Karpas-422 (cell line): ENCODE measurements at places on chromosomes 5 and 9.
A peak's percentile ranks its signal among the peaks of the same experiment; 100 is the strongest.

- DNase-seq: no peak
Observed at GRCh38 chr5:160466889-160467554, 45.4 kb downstream of the PTTG1 start.

GRCh38 chr5:38413696-38414095 is 142.8 kb downstream of the LIFR start:
- DNase-seq: no peak

DNA sequence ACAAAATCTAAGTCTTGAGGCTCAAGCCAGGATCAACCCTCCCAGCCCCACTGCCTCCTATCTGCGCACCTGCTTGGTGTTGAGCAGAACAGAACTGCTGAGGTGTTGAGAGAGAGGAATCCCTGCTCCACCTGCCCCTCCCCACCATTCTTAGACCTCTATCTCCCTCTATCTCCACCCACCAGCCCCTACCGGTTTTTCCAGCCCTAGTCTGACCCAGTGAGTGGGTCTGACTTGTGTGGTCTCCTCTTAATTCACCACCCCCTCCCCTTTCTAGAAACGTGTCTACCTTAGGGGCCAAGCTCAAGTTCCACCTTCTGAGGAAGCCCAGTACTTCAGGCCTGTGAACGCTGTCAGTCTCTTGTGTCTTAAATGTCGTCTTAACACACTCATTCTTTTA is 93.7 kb downstream of the ARHGAP26 start:
- DNase-seq: no peak

- DNase-seq: peak; percentile 91
Observed at GRCh38 chr5:179820483-179821297, at the start of gene SQSTM1. Gene SQSTM1, plus strand, starts transcription at chr5:179820905. Its CDS starts 32 bp downstream, at chr5:179820937.

- no peak for DNase-seq
Observed at GRCh38 chr9:19193029-19193324, 37.5 kb upstream of the DENND4C start.

GRCh38 chr9:89664010-89664409 is 59.2 kb downstream of the GADD45G start:
- DNase-seq: no peak

- no peak for DNase-seq
Observed at GRCh38 chr5:55231029-55231918, 2.1 kb downstream of the CCNO start.

DNA sequence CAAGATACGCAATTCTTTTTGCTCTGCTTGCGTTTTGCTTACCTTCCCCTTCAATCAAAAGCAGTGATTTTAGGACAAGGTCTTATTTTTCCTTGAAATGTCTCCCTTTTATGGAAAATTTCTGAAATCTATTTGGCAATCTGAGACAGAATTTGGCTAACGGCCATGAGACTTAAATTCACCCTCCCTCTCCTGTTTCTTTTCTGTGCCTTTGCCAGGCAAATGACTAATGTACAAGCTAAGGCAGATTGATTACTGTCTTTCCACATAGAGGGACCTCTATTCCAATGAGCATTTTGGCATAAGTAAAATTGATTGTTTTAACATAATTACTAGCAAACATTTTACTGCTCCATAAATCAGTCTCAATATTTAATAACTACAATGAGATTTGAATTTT is 31.7 kb downstream of the FAM81B start:
- no peak for DNase-seq

- DNase-seq: no peak
Observed at GRCh38 chr9:101569741-101570501, 24.8 kb downstream of the PPP3R2 start.

GRCh38 chr9:73684601-73685000 is 532.9 kb downstream of the ANXA1 start:
- no peak for DNase-seq

DNA sequence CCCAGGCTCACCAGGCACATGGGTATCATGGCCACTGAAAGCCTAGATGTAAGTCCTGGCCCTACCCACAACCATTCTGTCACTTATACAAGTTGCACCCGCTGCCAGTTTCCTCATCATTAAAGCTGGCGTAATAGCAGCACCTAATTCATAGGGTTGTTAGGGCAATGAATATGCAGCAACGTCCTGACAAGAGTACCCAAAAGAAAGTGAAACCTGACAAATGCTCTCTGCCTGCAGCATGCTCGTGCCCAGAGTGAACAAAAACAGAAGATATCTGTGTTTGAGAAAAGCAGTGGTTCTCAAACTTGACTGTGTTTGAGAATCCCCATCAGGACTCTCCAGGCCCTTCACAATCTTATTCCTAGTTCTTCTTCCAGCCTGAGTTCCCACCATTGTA is 632.4 kb downstream of the SEMA5A start:
- no peak for DNase-seq

- no peak for DNase-seq
Observed at GRCh38 chr9:27278374-27278773, 18.6 kb downstream of the EQTN start.

GRCh38 chr5:109900911-109901627 is 211.3 kb downstream of the MAN2A1 start:
- no peak for DNase-seq

- no peak for DNase-seq
Observed at GRCh38 chr9:7333719-7334118, 465.9 kb downstream of the DMAC1 start.

DNA sequence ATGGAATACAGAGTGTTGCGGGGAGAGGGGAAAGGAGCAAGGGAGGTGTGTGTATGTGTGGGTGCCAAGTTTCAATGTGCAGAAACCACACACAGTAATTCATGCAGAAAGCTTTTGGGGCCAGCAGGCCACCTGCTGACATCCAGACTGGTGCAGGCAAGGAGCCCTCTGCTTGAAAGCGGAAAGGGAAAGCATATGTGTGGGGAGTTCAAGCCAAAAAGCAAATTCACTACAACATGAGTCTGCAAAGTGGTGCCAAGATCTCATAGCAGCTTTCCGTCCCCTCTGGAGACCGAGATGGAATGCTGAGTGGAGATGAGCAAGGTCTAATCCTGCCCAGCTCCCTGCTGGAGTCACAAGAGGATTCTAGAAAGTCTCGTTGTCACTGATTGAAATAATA is 159.7 kb upstream of the VLDLR start:
- DNase-seq: peak; percentile 64

- no peak for DNase-seq
Observed at GRCh38 chr5:98975223-98975622, 46.4 kb upstream of the CHD1 start.

- no peak for DNase-seq
Observed at GRCh38 chr5:113167985-113168384, 191.4 kb downstream of the DCP2 start.

GRCh38 chr5:133910571-133910970 is 57.9 kb downstream of the C5orf15 start:
- no peak for DNase-seq

GRCh38 chr5:126808521-126808988 is 31.6 kb downstream of the LMNB1 start:
- DNase-seq: peak; percentile 76

DNA sequence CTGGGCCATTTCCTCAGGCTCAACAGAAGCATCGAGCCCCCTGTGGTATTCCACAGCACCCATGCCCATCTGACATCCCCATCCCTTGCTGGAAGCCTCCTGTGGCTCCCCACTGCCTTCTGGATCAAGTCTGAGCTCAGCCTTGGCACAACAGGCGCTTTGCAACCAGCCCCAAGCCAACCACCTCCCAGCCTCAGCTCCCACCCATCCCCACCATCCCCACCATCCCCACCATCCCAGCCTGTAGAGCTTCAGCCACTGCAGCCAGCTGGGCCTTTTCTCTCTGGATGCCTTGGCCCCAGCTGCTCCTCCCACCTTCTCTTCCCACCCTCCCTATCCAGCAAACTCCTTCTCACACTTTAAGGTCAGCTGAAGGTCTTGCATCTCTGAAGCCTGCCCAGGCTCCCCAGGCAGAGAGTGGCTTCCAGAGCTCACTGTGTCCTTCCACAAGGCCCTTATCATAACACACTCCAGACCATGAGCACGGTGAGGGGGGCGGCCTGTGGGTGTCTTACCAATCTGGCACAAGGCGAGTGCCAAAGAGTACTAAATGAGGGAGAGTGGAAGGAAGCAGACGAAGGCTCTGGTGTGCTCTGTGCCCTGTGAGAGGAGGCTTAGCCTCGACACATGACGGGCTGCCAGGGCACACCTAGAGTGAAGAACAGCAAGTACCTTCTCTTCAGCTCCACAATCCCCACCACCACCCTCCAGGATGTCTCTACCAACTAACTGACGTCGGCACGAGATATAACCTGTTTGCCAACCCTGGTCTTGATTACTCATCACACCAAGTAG is 6.5 kb downstream of the HIGD2A start:
- no peak for DNase-seq

DNA sequence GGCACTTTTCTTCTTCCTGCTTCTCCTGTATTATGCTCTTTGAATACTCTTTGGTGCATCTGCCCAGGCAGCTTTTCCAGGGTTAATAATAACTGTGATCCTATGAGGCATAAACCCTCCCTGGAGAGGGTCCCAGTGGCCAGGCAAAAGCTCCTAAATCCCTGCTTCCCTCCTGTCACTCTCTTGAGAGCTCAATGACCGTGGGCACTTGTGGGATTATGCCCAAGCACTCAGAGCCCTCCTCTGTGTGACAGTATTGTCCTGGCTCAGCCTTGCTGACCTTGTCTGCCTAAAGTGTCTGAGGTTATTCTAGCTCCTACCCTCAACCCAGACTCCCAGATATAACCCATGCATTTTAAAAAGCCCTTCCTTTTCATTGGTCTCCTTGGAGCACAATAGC is 51.9 kb downstream of the GALNT10 start:
- DNase-seq: no peak

- no peak for DNase-seq
Observed at GRCh38 chr9:71636143-71636839, 132.0 kb downstream of the CEMIP2 start.

GRCh38 chr9:115808108-115808507 is 345.5 kb upstream of the PAPPA start:
- no peak for DNase-seq

GRCh38 chr5:112548246-112548881 is 129.3 kb upstream of the EPB41L4A start:
- no peak for DNase-seq

DNA sequence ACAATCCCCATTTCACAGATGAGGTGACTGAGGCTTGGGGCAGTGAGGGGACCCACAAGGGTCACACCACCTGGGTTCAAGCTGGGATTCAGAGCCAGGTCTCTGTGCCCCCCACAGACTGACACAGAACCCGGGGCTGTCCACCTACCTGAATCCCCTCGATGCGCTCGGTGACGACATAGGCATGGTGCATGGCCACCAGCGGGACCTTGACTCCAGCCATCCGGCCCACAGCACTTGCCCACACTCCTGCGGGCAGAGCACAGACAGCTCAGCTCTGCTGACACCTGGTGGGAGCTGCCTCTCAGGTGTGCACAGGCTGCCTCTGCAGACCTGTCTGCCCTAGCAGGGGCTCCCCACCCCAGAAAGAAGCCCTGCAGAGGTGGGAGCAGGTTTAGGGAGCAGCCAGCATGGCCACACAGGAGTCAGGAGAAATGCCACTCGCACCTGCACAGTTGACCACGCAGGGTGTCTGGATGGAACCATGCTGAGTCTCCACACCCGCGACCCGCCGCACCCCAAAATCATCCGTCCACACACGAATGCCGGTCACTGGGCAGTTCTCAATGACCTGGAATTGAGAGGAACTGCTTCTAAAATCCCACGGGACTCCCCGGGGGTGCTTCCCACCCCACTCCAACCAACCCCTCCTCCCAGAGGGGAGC is 8.4 kb downstream of the SARDH start:
- no peak for DNase-seq

DNA sequence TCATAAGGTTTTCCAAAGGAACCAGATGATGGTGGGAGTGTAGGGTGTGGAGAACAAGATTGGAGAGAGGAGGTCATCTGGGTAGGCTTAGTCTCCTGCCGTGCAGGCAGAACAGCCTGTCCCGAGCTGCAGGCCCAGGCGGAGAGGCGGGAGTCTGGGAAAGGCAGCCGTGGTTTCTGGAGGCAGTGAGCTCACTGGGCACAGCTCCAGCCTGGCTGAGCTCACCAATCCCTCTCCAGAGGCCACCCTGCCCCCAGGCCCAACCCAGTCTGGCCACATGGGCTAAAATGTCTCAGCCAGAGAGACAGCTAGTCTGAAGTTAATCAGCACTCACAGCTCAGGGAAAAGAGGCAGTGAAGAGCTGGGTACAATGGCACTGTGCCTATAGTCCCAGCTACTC is 12.3 kb downstream of the P4HA2 start:
- DNase-seq: no peak

DNA sequence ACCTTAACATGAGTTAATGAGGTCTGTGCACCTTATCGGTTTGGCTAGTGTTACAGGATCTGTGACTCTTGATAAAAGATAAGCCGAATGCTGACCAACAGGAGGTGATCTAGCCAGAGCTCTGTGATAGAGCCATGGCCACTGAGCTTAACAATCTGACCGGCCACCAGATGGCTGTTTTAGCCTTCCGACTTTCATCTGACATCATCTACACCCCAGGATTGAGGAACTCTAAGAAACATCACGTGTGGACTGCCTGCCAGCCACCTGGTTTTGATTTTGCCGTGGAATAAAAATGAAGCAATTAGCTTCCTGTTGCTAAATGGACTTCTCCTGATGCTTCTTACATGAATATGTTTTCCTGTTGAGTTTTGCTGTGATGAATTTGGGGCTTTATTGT is 281.3 kb downstream of the CEMIP2 start:
- DNase-seq: no peak

GRCh38 chr9:132673355-132673754 is 3.1 kb downstream of the GTF3C4 start:
- DNase-seq: no peak

GRCh38 chr5:58094031-58094430 is 365.9 kb downstream of the PLK2 start:
- DNase-seq: no peak

- no peak for DNase-seq
Observed at GRCh38 chr5:6814816-6815215, 101.6 kb downstream of the TENT4A start.

- DNase-seq: no peak
Observed at GRCh38 chr5:29134418-29134817, 2059.1 kb upstream of the CDH6 start.

DNA sequence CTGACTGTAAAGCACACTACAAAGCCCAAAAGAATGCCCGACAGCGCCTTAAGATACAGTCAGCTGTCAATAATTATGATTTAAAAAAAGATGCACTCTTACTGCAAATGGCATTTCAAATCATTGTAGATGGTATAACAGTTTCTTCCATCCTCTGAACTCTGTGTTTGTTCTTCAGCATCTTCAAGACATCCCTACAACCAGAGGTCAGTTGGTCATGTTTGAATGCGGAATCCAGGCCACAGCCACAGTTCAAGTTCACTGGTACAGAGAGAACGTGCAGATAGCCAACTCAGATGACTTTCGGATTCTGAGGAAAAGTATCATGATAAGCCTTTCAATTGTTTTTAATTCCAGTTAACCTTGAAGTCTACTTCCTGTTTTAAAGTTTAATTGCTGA is 8.7 kb upstream of the MYOT start:
- no peak for DNase-seq

DNA sequence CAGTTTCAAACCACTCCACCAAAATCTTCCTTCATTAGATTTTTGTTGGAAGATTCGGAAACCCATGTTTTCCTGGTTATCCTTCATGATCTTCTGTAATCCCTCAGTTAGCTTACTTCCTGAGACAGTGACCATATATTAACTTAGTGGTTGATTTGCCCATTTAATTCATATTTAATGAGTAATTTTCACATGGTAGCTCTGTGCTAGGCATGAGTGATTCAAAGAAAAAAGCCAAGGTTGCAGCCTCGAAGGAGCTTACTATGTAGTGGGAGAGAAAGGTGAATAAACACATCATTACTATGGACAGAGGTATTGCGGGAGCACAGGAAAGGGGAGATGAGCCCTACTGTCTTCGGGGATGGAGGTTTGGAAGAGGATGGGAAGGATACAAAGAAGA is 158.5 kb downstream of the TLE1 start:
- DNase-seq: no peak

- no peak for DNase-seq
Observed at GRCh38 chr9:93586290-93587057, 10.1 kb downstream of the PHF2 start.
